Hepatocyte (in vitro differentiated cells): ENCODE measurements at places on chromosomes 6 and 20. TPM values are rescaled to one million over a fixed set of nuclear protein-coding genes. Genes with fewer than 3 reads are reported as not detected.

GRCh38 chr6:44524476-44525227 is 137.1 kb downstream of the CDC5L start:
- no peak for DNase-seq

DNA sequence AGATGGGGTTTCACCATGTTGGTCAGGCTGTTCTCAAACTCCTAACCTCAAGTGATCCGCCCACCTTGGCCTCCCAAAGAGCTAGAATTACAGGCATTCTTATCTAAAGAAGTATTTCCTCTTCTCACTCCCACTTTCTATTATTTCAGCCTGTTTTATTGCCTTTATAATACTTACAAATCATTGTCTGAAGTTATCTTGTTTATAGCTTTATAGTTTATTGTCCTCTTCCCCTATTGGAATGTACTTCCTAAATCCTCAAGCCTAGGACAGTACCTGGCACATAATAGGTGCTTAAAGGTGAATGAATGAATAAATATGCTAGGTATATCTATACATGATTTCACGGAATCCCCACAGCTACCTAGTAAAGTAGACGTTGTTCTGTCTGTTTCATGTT is 37.8 kb upstream of the RNF182 start:
- DNase-seq, result no peak

SRC gene
- 45.5 and 69.8 TPM in 2 replicates for total RNA-seq

- DNase-seq, result peak; percentile 57
Measured at GRCh38 chr20:20712004-20712473, 405 bp downstream of the RALGAPA2 start.

DNA sequence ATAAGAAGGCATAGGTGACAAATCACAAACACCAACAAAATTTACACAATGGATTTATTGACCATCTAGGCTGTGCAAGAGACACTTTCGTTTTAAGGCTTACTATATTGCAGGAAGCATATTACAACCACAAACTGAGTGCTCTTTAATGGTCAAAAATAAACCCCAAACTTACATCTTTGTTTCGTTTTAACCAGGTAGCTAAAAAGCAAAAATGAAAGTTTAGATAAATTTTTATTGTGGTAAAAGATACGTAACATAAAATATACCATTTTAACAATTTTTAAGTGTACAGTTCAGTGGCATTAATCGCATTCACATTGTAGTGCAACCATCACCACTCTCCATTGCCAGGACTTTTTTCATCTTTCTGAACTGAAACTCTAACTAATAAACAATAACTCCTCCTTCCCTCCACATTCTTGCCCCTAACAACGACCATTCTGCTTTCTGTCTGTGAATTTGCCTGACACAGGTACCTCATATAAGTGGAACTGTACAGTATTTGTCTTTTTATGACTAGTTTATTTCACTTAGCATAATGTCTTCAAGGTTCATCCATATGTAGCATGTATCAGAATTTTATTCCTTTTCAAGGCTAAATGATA is 32.3 kb upstream of the DUSP22 start:
- no peak for DNase-seq

DNA sequence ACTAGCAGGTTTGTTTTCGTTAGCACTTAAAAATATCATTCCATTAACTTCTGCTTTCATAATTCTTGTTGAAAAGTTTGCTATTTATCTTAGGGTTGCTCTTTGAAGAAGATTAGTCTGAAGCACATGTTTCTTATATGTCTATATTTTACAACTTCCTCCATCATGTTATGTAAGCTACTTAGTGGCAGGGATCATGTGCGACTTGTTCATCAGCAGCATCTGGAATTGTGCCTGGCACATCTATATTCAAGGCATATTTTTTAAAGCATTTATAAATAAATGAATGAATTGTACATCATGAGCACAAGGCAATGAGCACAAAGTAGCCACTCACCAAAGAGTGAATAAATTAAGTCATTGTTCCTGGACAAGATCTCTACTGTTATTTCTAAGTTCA is 187.2 kb upstream of the COL21A1 start:
- no peak for DNase-seq
